Skeletal muscle cell (primary cell): ENCODE measurements at places on chromosomes 7 and 10.

DNA sequence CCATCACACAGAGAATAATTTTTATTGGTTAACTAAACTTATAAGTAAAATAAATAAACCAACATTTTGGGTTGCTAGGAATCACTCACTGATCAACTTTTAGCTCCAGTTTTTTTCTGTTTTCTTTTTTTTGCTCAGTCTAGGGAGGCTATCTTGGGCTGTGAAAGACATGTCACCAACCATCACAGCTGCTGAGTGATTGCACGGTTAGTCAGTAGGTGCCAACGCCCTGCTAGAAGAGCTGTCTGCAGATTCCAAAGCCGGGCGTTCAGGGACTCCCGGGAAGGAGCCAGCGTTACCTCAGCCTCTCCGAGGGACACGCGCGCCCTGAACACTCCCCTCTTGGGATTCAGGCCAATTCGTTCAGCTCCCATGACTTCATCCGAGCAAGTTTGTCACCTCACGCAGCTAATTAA lies 604 bp upstream of the STAM start:
- DNase-seq: peak; percentile 55

- no peak for DNase-seq
Measured at GRCh38 chr7:28609608-28610007, 197.3 kb downstream of the CREB5 start.

GRCh38 chr10:3936422-3937040 lies 151.5 kb upstream of the KLF6 start:
- no peak for DNase-seq

DNA sequence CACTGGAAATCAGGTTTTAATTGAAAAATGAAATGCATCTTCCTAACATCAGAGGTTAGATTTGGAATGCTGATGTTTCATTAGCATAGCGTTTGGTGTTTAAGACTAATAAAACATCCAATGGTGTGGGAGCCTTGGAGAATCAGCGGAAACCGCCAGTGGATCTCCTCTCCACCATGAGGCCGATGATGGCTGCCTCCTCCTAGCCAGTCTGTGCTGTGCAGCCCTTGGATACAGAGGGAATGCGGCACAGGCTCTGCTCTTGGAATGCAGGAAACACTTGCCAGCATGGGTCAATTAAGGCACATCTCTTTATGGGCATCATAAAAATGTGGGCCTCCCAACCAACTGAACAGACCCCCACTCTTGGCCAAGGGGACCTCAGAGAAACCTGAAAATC lies 259.9 kb downstream of the GLRX3 start:
- no peak for DNase-seq

- no peak for DNase-seq
Measured at GRCh38 chr10:58266826-58267712, 625 bp downstream of the IPMK start.

DNA sequence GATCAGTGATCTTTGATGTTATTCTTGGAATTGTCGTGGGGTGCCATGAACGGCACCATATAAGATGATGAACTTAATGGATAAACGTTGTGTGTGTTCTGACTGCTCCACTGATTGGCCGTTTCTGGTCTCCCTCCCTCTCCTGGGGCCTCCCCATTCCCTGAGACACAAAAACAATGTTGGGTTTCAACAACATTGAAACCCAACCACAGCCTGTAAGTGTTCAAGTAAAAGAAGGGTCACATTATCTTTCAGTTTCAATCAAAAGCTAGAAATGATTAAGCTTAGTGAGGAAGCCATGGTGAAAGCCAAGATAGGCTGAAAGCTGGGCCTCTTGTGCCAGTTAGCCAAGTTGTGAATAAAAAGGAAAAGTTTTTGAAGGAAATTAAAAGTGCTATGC lies 19.5 kb downstream of the EN2 start:
- no peak for DNase-seq

- no peak for DNase-seq
Measured at GRCh38 chr7:120979765-120980499, 8.6 kb upstream of the CPED1 start.

DNA sequence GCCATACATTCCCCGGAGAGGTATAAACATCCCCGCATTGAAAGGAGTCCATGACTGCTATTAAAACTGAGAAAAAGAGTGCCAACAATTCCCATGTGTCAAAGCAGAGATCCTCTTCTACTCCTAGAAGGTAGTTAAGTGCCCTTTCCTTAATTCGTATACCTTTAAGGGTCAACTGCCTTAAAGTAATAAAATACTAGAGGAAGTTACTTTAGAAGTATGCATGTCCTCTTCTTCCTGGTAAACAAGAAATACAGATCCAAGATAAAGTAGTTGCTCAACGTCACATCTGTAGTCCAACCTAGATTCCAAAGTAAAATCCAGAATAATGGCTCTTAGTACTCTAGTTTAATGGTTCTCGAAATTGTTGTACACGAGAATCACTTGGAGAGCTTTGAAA lies 1.5 kb upstream of the TSPAN12 start:
- no peak for DNase-seq
